ENCODE measurements at places on chromosomes 1 and 21.

GRCh38 chr1:162564762-162565218 is 3.3 kb downstream of the UAP1 start:
- DNase-seq = no peak

DNA sequence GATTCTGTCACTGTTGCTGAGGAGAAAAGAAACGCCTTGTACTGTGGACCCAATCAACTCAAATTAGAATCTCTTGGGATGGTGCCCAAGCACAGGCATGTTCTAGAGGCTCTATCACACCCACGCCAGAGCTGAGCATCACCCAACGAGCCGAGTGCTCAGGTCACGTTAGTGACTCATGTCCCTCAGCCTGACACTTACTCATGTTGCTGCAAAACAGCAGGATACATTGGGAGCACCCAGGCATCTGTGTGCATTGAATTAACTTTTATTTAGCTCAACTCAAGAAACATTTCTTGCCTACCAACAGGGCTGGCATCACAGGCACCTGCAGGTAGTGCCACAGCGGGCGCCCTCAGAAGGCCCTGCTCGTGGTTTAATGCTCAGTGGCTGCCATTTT is 149.8 kb downstream of the ETS2 start:
- no peak for DNase-seq

GRCh38 chr1:26768755-26769154 is 19.0 kb upstream of the PIGV start:
- DNase-seq = no peak

GRCh38 chr1:70717211-70717610 is 306.1 kb downstream of the CTH start:
- no peak for DNase-seq

- DNase-seq = no peak
Measured at GRCh38 chr1:20212085-20212684, 25.9 kb upstream of the PLA2G2C start.

DNA sequence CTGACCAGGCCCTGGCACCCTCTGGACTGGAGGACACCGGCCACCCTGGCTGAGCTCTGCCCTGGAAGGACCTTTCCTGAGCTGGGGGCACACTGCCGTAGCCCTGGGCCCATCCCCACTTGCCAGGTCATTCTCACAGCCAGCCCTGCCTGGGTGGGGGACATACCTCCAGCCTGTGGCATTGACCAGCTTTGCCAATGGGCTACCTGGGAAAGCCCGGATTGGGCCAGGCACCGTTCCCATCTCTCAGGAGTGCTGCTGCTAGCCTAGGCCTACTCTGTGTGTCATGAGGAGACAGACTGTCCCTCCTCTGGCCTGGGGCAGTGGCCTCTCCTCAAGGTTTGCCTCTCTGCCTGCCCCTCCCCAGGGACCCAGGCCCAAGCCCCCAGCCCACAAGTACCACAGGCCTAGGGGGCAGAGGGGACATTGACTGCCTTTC is 40.0 kb downstream of the COQ8A start:
- DNase-seq = no peak

DNA sequence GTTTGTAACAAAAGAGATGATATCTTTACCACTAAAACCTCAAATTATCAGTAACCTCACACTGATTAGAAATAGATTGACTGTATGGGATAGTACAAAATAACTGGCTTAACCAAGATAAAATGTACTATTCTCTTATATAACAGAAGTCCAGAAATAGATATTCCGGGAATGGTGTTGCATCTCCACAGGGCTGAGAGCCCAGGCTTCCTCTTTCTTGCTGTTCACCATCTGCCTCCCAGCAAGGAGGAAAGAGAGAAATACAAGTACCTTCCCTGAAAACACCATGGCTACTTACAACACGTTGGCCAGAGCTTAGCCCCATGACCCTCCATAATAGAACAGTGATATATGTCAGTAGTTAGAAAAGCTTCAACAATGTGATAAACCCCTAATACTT is 47.0 kb upstream of the KCNK1 start:
- DNase-seq = no peak

GRCh38 chr1:60916199-60916598 is 166.2 kb upstream of the NFIA start:
- DNase-seq = no peak

DNA sequence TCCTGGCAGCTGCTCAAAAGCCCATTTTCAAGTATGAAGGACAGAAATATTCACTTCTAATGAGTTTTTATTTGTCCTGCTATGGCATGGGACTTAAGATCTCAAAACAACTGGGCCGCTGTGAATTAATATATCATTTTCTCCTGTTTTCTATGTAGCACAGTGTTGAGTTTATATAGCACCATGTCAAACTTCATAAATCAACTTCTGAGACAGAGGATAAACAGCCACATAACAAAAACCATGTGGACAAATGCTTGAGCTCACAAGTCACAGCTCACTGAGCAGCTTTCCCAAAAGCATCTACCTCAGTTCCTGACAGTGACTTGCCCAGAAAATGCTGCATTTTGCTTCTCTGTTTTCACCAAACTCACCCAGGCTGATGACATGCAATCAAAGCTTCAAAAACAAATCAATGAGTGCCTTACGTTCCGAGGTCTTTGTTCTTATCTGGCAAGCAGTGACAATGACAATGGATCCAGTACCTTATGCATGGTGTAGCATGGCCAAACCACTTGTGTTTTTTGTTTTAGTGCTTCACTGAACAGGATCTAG is 722.6 kb downstream of the LRRIQ3 start:
- no peak for DNase-seq

Data from activated naive CD8-positive, alpha-beta T cell treated with anti-CD3 and anti-CD28 coated beads for 36 hours (primary cell).